Dermis lymphatic vessel endothelial cell (primary cell): ENCODE measurements at places on chromosomes 12 and 14. TPM values are rescaled to one million over a fixed set of nuclear protein-coding genes. Genes with fewer than 3 reads are reported as not detected.

Gene GSC
- not detected in 2 replicates for total RNA-seq

Gene DTX1
- total RNA-seq: 1.5 and 2.9 TPM in 2 replicates

Gene TAS2R31
- 2.7 and 3.1 TPM in 2 replicates for total RNA-seq

Gene ATP2A2
- total RNA-seq: 102 and 105 TPM in 2 replicates

Gene PTHLH
- total RNA-seq: 0.22 TPM in 1 of 2 replicates, not detected in the other

Gene NACA
- total RNA-seq: 1,523 and 1,672 TPM in 2 replicates

Gene EFS
- not detected in 2 replicates for total RNA-seq

Gene FBXO21
- total RNA-seq: 76.1 and 133 TPM in 2 replicates

Gene TXNDC16
- total RNA-seq: 4.2 and 5.3 TPM in 2 replicates

Gene RHOJ
- 133 and 176 TPM in 2 replicates for total RNA-seq

Gene COL2A1
- total RNA-seq: not detected in 2 replicates

Gene ANKLE2
- 34.0 and 38.1 TPM in 2 replicates for total RNA-seq

Gene ARHGEF25
- total RNA-seq: 0.86 and 1.1 TPM in 2 replicates

Gene ERP27
- total RNA-seq: under 0.01 TPM in 1 of 2 replicates, not detected in the other

Gene EML5
- total RNA-seq: under 0.01 and 0.09 TPM in 2 replicates

Gene EXOC3L4
- 0.09 TPM in 1 of 2 replicates, not detected in the other for total RNA-seq

Gene IFNG-AS1
- not detected in 2 replicates for total RNA-seq

Gene KRT6C
- under 0.01 TPM in 1 of 2 replicates, not detected in the other for total RNA-seq

Gene OR9K2
- not detected in 2 replicates for total RNA-seq

Gene KRT74
- not detected in 2 replicates for total RNA-seq

Gene DNAJC22
- 0.22 and 0.52 TPM in 2 replicates for total RNA-seq

Gene DNAI7
- under 0.01 and 0.11 TPM in 2 replicates for total RNA-seq

Gene KLRF1
- 0.09 TPM in 1 of 2 replicates, not detected in the other for total RNA-seq

Gene SERPINA12
- not detected in 2 replicates for total RNA-seq

Gene NELL2
- not detected in 2 replicates for total RNA-seq

Gene SPX
- total RNA-seq: under 0.01 and 0.22 TPM in 2 replicates

Gene MUCL1
- not detected in 2 replicates for total RNA-seq

Gene GRIP1
- total RNA-seq: 0.09 and 0.22 TPM in 2 replicates

Gene PRB2
- total RNA-seq: not detected in 2 replicates

Gene TBK1
- 31.5 and 39.2 TPM in 2 replicates for total RNA-seq

Gene TAS2R43
- 0.22 TPM in 1 of 2 replicates, not detected in the other for total RNA-seq

Gene INSM2
- not detected in 2 replicates for total RNA-seq

Gene LRRK2
- total RNA-seq: under 0.01 and 0.52 TPM in 2 replicates

Gene TCL1B
- total RNA-seq: not detected in 2 replicates

Gene AQP2
- total RNA-seq: not detected in 2 replicates

Gene SYCP3
- 0.11 and 0.17 TPM in 2 replicates for total RNA-seq

Gene KRT85
- not detected in 2 replicates for total RNA-seq

Gene TCP11L2
- 99.7 and 125 TPM in 2 replicates for total RNA-seq

Gene PIWIL1
- total RNA-seq: not detected in 2 replicates

Gene ACRBP
- total RNA-seq: 0.33 and 0.43 TPM in 2 replicates

Gene FOXN4
- total RNA-seq: not detected in 2 replicates

Gene KRT73
- not detected in 2 replicates for total RNA-seq

Gene SLCO1B1
- not detected in 2 replicates for total RNA-seq
